ENCODE measurements at places on chromosomes 16 and 17.

DNA sequence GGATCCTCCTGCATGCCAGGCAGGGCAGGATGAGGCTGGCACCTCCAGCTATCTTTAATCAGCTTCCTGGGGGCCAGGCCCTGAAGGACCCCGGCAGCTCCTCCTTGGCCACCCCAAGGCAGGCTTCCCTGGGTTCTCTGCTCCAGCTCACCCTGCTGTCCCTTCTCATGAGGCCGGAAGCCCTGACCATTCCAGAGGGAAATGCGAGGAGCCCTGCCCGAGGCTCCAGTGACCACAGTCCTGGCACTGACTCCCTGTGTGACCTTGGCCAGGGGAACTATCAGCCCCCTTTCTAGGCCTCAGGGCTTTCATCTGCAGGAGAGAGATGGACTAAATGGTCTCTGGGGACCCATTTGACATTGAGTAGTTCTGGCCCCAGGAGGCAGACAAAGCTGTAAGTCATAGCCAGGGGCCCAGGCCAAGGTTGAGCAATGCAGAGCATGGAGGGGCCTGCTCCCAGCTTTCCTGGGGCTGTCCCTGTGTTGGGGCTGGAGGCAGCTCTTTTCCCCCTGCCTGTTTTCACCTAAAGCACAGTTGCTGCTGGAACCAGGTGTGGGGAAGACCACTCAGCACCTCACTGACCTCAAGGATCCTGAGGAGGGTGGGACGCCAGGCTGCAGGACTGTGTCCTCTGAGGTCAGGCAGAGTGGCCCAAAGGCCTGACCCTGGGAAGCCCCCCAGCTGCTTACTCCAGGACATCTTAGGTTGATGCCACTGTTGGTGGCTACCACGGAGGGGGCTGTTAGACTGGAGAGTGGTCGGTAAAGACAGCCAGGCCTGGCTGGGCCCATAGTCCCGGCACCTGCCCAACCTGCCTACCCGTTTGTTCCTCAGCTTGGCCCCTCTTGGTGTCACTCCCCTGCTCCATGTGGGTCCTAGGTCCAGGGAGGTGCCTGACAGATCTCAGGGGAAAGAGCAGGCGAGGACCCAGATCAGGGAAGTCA, 8.1 kb downstream of the KCNH6 start:
- DNase-seq = no peak

DNA sequence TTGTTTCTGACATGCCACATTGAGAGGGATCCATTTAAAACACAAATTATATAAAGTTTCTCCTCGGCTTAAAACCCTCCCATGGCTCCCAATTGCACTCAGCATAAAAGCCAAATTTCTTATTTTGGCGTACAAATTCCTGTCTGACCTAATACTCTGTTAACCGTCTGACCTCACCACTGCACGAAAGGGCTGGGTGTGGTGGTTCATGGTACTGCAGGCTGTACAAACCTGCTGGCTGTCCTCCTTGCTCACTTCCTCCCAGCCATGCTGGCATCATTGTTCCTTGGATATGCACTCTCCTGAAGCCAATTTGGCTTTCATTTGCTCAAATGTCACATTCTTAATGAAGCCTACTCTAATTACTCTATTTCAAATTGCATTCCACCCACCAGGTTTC, 301.6 kb upstream of the C16orf82 start:
- DNase-seq = no peak

- no peak for DNase-seq
Observed at GRCh38 chr17:67515490-67516083, 138.5 kb downstream of the PITPNC1 start.

- DNase-seq = no peak
Observed at GRCh38 chr16:84821179-84821578, 1.4 kb downstream of the CRISPLD2 start.

DNA sequence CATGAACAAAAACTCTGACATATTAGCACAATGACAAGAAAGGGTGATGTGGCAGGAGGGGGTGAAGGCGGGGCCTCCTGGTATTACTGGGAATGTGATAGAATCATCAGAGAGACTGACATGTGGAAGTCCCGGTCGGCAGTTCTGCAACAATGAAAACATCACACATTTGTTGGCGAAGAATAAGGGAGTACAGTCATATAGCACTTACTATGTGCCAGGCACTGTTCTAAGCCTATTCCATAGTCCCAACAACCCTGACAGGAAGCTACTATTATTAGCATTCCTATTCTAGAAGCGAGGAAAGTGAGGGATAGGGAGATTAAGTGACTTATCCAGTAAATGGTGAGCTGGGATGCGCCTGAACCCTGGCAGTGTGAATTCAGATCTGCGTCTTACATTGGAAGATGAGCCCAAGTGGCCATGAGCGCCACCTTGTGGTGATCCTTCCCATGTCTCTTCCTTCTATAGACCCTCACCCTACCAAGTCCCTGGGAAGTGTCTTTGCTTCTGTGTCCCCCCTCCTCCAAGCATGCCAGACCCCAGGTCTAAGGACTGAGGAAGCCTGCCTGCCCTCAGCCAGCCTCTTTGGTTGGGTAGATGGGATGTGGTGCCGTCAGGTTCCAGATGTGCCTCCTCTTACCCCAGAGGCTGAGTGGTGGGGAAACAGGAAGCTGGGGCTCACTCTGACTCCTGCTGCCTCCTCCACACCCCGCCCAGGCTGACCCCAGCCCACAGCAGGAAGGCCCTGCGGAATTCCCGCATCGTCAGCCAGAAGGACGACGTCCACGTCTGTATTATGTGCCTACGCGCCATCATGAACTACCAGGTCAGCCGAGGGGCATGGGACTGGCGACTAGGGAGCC, 14.0 kb downstream of the FMNL1 start:
- peak; percentile 78 for DNase-seq

Measured in T-helper 1 cell (primary cell).